Stimulated activated CD4-positive, alpha-beta T cell treated with anti-CD3 and anti-CD28 coated beads, Interleukin-1b, Interleukin-23, amount 100 ng/mL, for 1 hour (primary cell): ENCODE measurements at places on chromosomes 12 and 14.
A peak's percentile ranks its signal among the peaks of the same experiment; 100 is the strongest.

DNA sequence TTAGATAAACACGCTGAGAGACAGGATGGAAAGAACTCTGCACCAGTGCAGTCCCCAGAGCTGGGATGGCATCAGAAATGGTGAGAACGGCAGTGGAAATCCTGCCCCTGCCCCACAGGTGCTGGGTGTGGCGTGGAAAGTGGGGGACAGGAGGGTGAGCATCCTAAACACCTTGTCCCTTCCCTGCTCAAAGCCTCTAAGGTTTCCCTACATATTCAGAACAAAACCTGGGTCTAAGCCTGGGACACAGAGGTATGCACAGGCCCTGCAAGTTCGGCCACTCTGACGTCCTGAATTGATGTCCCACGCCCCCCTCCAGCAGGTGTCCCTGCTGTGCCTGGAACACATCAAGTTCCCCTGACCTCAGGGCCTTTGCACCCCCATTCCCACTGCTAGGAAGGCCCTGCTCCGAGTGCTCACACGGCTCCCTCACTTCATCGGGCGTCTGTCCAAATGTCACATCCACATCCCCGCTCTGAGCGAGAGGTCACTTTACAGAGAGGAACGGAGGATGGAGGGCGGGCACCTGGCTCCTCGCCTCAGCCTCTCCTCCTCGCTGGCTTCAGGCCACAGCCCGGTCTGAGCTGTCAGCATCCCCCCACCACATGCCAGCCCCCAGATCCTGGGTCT, 38.5 kb upstream of the SFSWAP start:
- no peak for DNase-seq

DNA sequence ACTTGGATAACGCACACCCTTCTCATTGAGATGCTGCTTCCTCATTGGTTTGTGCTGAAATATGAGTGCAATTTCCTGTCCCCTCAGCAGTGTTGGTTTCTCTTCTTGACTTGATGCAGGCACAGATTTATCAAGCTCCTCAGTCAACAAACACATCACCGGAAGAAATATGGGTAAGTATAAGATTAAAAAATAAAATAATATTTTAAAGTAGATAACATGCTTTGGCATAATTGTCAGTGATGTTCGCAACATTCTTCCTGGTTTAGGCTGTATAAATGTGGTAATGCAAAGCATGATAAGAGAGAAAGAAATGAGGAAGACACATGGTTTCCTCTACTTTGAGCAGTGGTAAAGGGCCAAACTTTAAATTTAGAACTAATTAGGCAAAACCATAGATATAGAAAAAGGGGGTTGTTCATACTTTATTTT, at the start of gene GPR65:
Gene GPR65 (plus strand): TSS at position 86 of the 432 bp plus-strand sequence. CDS start 5,713 bp downstream, outside the sequence.
- no peak for DNase-seq

- no peak for DNase-seq
Observed at GRCh38 chr12:44317651-44318126, 481.8 kb downstream of the TMEM117 start.

DNA sequence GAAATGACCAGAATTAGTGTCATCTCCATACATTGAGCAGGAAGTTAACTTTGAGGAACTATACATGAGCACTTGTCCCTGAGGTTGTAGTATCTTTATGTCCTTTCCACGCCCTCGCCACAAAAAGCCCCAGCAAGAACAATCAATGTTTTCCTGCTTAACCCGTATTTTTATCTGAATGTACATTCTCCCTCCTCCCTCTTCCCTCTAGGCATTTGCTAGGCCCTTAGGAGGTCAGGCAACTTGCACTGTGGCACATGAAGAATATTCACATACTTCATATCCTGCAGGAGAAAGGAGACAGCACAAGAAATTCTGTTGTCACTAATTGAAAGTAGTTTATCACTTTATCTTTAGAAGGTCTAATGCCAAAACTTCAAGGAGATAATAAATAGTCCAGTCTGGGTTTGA, 18.1 kb upstream of the DUSP6 start:
- DNase-seq = no peak

DNA sequence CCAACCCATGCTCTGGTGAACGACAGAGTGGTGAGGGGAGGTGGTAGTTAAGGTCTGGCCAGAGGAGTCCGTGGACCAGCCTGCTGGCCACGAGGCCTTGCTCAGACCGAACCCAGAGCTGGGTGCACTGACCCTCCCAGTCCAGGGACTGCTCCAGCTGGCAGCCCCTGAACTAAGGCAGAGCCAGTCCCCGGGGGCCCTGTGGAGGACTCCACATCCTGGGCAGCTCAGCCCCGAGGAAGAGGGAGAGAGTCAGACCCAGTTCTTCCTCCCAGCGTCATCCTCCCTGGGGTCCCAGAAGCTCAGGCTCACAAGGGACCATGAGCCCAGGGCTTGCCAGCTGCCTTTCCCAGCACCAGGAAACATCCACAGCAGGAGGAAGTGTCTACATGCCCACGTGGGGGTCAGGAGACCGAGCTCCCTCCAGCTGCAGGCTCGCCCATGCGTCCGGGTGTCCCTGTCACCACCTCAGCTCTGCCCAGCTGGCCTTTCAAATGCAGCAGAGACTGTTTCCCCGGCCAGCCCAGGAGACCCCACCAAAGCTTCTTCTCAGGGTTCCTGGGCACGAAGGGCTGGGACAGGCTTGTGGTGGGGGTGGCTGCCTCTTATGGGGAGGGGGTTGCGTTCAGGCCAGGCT, 194.4 kb downstream of the KIF26A start:
- no peak for DNase-seq

- no peak for DNase-seq
Observed at GRCh38 chr12:123250471-123251383, 17.5 kb downstream of the MTRFR start.

- no peak for DNase-seq
Observed at GRCh38 chr12:18158774-18159557, 69.0 kb upstream of the RERGL start.

DNA sequence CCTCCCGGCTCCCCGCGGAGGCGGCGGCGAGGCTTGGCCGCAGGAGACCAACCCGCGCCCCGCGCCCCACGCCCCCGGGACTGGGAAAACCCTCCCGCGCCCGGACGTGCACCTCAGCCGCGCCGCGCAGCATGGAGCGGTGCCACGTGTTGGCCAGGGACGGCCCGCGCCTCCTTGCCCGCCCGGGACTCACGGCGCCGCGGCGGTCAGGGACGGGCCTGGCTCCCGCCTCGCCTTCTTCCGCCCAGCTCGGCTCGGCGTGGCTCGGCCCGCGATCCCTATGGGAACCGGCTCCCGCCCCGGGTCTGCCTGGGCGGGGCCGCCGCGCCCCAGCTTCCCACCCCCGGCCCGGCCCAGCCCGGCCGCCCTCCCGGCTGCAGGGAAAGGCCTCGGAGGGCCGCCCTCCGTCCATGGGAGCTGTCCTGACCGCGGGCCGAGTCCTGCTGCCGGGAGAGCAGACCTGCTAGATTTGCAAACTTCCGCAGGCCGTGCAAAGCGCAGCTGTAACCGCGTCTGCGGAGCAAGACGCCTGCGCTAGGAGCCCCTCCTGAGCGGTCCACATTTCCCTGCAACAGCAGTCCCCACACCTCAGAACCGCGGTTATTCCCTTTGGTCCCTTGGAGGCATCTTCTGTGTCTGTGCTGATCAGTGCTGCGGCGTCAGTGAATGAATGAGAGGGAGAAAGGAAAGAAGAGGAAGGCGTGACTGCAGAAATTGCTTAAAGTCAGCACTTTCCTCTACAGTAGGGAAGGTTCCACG, at the start of gene CDKL1:
Gene CDKL1 (minus strand): TSS at position 251 of the 759 bp plus-strand sequence. CDS start 1,013 bp downstream, outside the sequence.
- peak; percentile 29 for DNase-seq

DNA sequence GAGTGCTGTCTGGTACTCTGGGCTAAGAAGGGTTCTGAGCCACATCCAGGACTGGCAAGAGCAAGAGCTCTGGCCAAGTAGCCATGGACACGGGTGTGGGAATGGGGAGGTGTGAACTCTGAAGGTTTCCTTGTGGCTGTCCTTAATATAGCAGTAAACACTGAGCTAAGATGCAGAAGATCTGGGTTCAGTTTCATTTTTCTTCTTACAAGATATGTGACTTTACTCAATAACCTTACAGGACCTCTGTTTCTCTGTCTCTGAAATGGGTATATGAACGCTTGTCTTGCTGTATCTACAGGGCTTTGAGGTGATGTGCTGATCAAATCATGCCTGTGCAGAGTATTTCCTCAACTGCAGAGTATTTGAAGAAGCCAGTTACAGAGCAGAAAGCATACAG, 521.2 kb downstream of the VRK1 start:
- no peak for DNase-seq

DNA sequence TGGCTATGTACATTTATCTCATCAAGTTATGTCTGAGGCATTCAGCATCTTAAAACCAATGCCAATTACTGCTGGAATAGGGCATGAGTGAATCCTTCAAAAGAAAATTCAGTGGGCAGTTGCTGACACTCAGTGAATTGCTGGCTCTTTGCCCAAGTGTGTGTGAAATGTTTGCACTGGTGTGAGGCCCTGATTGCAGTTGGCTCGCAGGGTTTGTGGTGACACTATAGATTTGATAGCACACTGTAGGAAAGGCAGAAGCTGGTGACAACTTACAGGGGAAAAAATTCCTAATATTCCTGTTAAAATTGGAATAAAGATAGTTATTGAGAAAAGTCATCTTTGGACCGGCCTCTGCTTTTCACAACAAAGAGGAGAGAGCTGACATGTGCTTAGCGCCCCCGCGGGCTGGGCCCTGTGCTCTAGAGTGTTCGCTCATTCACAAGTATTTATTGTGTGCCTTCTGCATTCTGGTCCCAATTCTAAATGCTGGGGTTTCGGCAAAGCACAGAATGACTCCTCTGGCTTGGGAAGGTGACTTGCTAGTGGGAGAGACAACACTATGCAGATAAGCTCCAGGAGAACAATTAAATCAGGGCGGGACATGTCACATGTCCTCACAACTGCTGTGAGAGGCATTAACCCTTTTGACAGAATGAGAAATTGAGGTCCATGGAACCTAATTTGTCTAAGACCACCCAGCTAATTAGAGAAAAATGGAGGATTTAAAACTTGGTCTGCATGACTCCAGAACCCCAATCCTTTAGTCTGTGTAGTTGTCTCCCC, 418.7 kb downstream of the NPAS3 start:
- DNase-seq = no peak

DNA sequence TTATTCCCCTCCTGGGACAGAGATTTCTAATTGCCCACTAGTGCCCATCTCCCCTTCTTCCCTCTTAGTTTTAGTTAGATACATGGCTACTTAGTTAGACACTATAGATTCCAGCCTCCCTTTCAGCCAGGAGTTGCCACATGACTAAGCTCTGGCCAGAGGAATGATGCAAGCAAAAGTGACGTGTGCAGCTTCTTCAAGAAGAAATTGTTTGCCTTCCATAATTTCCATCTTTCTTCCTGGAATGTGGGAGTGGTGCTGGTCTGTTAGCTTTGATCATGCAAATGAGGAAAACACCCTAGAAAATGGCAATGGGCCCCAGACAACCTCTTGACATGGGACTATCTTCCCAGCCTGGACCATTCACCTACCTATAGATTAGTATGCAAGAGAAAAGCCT, 21.4 kb downstream of the CCDC177 start:
- DNase-seq = no peak

GRCh38 chr12:98973395-98973794, 328.3 kb downstream of the APAF1 start:
- no peak for DNase-seq

GRCh38 chr14:24954037-24954699, 95.8 kb downstream of the STXBP6 start:
- no peak for DNase-seq

DNA sequence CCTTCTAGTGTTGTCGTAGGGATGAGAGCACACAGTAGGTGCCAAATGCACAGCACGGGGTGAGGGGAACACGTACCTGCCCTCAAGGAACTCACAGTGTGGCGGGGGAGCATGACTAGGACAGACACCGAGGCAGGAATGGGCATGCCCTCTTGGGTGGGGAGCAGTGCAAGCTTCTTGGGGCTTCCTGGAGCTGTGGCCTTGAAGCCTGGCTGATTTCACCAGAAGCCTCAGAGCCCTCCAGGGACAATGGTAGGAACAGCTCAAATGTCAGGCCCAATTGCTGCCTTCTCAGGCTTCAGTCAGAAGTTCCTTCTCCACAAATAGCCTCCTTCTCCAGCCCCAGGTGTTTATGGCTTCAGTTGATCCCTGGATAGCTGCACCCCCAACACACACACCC, 43.4 kb downstream of the TEAD4 start:
- DNase-seq = no peak

DNA sequence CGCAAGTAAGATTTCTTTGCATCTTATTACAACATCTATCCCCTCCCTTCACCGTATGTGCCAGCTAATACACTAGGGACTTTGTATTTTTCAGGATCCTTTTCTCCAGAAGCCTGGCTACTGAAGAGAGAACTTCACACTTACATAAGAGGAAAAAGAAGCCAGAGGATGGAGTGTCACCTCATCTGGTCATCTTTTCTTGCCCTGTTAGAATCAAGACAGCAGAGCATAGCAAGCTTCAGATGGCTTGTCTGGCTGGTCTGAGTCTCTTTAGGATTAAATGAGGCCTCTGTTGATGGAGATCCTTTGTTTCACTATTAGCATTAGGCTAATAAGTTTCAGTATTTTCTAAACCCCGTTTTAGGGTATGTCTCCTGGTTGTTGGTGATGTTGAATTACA, 14.4 kb upstream of the AACS start:
- DNase-seq = no peak

GRCh38 chr12:3523728-3524127, 32.7 kb downstream of the PRMT8 start:
- no peak for DNase-seq

GRCh38 chr12:24039113-24039525, 89.6 kb upstream of the SOX5 start:
- no peak for DNase-seq

- DNase-seq = no peak
Observed at GRCh38 chr14:80809663-80810062, 131.9 kb downstream of the CEP128 start.

DNA sequence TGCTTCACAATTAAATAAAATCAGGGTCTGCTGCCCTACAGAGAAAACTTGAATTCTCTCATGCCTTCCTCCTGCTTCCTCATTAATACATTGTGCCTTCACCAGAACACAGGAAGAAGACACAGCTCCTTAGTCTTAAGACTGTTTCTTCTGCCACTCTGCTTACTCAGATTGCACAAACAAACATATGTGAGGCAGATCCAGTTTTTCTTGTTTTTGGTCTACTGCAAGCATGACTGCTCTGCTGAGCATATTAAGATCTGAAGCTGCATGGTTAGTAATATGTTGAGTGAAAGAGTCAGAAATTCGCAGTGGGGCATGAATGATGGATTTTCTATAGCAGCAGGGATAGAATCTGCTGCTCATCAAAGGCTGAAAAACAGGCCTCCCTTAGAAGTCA, 321.1 kb upstream of the STXBP6 start:
- no peak for DNase-seq

GRCh38 chr14:36916668-36917067, 255.0 kb downstream of the PAX9 start:
- no peak for DNase-seq
